Neuronal stem cell (in vitro differentiated cells): ENCODE measurements at places on chromosomes 4 and X.

- DNase-seq: no peak
Measured at GRCh38 chrX:12865359-12865758, 1.5 kb upstream of the TLR7 start.

DNA sequence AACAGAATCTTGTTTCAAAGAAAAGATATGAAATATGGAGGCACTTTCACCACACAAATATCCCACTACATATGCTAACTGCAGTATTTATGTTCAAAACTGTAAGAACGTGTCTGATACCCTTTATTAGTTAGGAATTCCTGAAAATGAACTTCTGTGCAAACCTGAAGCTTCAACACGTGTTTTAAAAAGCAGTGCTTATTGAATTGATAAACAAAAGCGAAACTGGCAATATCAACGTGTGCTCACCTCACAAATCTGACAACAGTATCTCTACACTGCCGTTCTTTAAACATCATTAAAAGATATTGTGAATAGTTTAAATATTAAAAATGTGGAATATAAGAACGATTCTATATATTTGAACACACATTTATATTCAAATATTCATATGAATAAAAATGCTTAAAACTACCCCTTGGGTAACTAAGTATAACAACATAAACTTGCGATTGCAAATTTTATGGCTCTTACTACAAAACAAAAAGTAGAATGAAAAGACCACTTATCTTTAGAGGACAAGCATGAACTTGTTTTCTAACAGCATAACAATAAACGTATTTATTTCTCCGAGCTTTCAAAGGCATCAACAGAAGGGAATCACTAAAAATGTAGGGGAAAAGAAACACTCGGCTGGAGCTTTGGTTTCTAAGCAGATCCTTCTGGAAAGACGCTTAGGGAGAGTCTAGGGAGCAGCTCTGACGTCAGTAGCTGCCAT is at the start of gene LRP2BP:
TSS of gene LRP2BP (minus strand) at position 687 of the 718 bp plus-strand sequence. CDS start 17,738 bp downstream, outside the sequence.
- DNase-seq: no peak

DNA sequence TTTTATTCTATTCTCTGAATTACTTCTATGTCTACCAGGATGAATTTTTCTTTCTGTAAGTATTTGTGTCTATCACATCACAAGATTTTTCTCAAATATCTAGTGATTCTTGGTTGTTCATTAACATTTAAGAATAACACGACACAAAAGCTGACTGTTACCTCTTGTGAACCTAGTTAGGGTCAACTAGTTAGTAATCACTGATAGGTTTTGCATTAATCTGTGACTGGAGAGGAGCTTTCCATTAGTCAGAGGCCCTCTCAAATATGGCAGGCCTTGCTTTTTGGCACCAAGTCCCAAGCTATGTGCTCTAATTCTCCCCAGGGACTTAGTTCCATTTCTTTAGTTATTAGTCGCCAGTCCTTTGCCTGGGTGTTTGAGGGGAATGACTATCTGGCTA is 259.2 kb downstream of the CFAP299 start:
- no peak for DNase-seq

- DNase-seq: no peak
Measured at GRCh38 chrX:116357329-116357728, 79.1 kb upstream of the SLC6A14 start.

- DNase-seq: no peak
Measured at GRCh38 chrX:54419559-54420302, 20.5 kb upstream of the TSR2 start.

- peak; percentile 84 for DNase-seq
Measured at GRCh38 chr4:186723292-186724057, at the start of gene FAT1. FAT1 (minus strand) TSS chr4:186723856; CDS start chr4:186709827, 14,029 bp downstream.

- no peak for DNase-seq
Measured at GRCh38 chr4:55617587-55618197, 18.4 kb downstream of the NMU start.

- DNase-seq: no peak
Measured at GRCh38 chr4:102007959-102008425, 217.5 kb downstream of the BANK1 start.

- no peak for DNase-seq
Measured at GRCh38 chr4:1217366-1217765, 31.6 kb downstream of the CTBP1 start.

DNA sequence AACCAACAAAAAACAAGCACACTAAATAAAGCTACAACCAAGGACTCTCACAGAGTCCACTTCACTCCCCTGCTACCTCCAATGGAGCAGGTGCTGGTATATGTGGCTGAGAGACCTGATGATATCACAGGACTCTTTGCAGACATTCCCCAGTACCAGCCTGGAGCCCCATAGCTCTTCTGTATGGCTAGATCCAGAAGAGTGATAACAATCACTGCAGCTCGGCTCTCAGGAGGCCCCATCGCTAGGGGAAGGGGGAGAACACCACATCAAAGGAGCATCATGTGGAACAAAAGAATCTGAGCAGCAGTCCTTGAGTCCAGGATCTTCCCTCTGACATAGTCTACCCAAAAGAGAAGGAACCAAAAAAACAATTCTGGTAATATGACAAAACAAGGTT is 237.1 kb upstream of the TLL1 start:
- no peak for DNase-seq

- no peak for DNase-seq
Measured at GRCh38 chr4:55297346-55297745, 48.7 kb upstream of the SRD5A3 start.

- DNase-seq: no peak
Measured at GRCh38 chrX:140071037-140071436, 105.7 kb upstream of the CXorf66 start.

- DNase-seq: no peak
Measured at GRCh38 chr4:127414951-127415606, 217.7 kb upstream of the INTU start.
